IMR-90 (cell line): ENCODE measurements at places on chromosomes 11 and 22. TPM values are rescaled to one million over a fixed set of nuclear protein-coding genes. Genes with fewer than 3 reads are reported as not detected.
A peak's percentile ranks its signal among the peaks of the same experiment; 100 is the strongest.

The GP1BB gene
- 0.18 and 0.28 TPM in 2 replicates for total RNA-seq

DNA sequence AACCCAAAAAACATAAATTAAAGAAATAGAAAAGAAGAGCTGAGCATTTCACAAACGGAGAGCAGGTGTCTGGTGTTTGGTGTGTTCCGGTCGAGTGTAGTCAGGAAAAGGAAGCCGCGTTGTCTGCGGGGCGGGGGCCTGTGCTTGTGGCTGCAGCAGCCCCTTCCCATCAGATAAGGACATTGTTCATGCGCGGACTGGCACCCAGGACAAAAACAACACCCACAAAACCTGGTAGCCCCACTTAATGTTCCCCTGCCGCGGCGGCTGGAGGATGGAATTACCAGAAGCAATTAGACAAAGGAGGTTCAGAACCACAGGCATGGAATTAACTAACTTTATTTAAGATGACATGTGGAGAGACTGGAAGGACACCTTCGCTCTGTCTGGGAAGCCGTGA, 29.9 kb downstream of the KRTAP5-5 start:
- no peak for DNase-seq

The OR56A1 gene
- total RNA-seq = not detected in 2 replicates

The GLB1L3 gene
- not detected in 2 replicates for total RNA-seq

DNA sequence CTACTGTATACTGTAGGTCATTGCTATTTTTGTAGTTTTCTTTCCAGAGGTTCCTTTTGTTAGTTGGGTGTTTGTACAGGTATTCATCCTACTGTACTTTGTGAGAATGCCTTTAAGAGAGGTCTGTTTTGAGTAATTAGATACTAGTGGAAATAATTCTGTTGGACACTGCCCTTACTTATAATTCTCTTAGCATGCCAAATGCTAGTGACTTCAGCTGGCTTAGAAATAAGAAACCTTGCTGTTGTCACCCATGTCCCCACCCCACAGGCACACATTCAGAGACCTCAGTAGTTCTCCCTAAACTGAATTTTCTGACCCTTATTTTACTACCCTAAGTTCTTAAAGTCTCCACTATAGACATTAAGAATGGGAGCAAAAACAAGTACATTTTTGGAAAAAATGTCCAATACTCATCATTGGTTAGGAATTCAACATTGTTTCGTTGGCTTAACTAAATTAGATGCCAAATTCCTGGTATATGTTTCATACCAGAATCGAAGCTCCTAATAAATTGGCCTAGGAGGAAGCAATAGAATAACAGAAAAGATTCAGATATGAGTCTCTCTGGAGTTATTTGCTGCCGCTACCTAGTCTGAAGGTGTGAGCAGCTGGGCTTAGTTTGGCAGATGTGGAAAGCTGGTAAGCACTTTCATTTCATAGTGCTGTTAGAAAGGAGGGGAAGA, 28.4 kb downstream of the ZNF143 start:
- DNase-seq = peak; percentile 72

- DNase-seq = no peak
Observed at GRCh38 chr11:16999116-16999515, 15.1 kb downstream of the PLEKHA7 start.

GRCh38 chr22:45776313-45776585, 104.6 kb downstream of the ATXN10 start:
- no peak for DNase-seq

The TBX1 gene
- total RNA-seq = not detected in 2 replicates

DNA sequence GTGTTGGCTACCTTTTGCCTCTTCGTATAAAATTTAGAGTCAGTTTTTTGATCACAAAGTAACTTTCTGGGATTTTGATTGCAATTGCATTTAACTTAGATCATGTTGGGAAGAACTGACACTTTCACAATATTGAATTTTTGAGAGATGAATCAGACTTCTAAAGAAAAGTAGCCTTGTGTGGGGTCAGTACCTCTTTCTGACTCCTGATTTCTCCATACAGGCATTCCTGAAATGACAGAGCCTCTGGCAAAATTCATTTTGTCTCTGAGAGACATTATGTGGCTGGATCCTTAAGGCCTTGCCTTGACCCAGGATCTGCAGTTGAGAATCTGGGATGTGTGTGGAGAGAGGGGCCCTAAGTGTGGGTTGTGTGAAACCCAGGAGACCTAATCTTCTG, 37.8 kb downstream of the PPFIBP2 start:
- peak; percentile 43 for DNase-seq

GRCh38 chr22:26169315-26170111, at the start of gene SEZ6L:
Gene SEZ6L, plus strand, starts transcription at chr22:26169462. Its CDS starts 208 bp downstream, at chr22:26169670.
- DNase-seq = no peak

The TSGA10IP gene
- under 0.01 TPM in 1 of 2 replicates, not detected in the other for total RNA-seq

DNA sequence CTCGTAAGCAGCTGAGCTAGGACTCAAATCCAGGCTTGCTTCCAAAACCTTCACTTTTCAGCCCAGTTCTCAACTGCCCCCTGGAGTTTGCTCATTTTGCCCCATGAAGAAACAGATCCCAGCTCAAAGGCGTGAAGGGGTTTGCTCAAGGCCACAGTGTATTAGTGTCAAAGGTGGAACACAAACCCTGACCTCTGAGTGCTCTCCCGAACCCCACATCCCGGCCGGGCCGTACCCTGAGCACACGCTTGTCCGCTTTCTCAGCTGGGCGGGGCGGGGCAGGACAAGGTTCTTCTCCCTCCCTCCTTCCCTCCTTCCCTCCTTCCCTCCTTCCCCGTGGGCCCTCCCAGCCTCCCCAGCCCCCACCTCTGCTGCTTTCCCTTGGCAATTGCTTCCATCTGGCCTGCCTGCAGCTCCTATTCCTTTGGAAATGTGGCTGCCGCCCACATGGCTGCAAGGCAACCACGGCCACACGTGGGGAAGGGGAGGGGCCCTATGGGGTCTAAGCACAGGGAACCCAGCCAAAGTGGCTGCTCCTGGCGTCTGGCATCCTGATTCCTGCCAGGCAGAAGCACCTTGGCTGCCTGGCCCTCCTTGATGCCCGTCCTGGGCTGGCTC, 4.1 kb downstream of the ST3GAL4 start:
- peak; percentile 37 for DNase-seq

- DNase-seq = no peak
Observed at GRCh38 chr22:17380359-17381087, 11.3 kb downstream of the CECR2 start.

DNA sequence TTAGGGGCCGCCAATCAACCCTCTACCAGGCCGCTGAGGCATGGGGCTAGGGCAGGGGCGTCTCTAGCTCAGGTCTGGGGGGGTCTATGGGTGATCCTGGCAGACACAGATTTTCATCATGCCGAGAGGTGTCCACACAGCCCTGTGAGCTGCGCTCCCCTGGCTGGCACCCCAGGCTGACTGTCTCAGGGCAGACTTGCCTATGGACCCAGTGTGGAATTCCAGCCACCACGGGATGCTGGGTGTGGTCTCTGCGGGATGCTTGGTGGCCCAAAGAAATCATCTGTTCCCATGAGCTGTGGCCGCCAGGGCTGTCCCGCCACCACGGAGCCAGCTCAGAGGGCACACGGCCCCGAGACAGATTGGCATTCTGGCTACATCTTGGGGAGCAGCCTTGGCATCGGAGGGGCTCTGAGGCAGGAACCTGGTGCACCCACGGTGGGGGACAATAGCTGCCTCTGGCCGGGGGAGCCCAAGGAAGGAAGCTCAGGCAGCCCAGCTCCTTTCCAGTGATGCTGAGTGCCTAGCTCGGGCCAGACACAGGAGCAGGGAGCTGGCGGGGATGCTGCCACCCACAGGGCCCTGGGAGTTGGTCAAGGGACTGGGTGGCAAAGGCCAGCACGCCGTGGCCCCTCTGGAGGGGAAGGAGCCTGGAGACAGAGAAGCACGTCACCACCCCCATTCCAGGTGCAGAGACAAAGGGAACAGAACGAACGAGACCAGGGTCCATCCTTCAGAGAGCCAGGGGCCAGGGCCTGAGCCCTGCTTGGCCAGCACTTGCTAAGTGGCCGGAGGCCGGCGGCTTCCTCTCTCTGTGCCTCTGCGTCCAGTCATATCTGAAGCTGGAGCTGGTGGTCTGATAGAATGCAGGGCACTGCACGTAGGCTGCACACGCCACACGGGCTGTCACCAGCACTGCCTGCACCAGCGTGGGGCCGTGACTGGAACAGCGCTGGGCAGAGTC, 64.4 kb upstream of the FGF3 start:
- no peak for DNase-seq

GRCh38 chr11:61027141-61027840, 55.8 kb downstream of the CD6 start:
- no peak for DNase-seq

The SLC37A2 gene
- total RNA-seq = 0.72 and 0.83 TPM in 2 replicates

GRCh38 chr11:105315287-105315686, 175.7 kb upstream of the CARD18 start:
- no peak for DNase-seq

The CCDC117 gene
- 7.0 and 15.6 TPM in 2 replicates for total RNA-seq

GRCh38 chr22:44329179-44329796, 16.5 kb upstream of the SHISAL1 start:
- peak; percentile 27 for DNase-seq

DNA sequence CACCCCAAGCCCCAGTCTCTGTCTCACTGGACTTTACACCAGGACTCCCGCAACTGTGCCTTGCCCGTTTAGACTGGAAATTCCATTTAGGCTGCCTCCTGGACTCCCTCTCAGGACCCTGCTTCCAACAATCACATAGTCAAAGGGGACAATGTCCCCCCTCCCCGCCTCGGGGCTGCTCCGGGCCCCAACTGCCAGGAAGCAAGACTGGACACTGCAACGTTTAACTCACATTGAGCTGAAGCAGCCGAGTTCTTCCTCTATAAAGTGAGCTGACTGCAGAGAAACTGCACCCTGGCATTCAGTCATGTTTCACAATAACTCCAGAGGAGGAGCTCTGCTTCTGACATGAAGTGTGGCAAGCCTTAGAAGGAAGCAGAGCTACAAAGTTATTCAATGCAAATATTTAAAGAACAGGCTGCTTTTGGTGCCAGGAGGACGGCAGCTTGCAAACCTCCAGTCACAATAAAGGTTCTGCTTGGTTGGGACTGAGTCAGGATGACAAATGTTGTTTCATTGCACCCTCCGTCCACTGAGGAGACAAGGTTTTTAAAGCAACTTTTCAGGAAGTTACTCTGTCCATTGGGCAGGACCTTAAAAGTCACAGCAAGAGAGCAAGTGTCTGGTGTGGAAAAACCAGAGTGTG, 19.9 kb downstream of the PACSIN2 start:
- DNase-seq = peak; percentile 94

The MIOX gene
- total RNA-seq = not detected in 2 replicates

DNA sequence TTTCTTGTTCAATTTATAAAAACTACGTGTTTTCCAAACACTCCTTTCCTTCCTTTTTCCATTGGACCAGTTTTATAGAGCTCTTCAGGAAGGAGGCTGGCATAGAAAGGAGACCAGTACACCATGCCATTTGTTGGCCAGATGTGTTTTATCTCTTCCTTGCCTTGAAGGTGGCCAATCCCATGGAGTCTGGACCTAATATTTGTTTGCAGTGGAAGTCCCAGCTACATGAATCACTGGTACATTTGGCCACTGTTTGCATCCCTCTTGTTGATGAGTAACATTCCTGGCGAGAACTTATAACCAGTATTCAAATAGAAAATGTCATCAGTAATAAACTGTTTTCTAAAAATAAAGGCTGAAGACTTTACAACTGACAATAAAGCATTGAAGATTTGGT, 110.2 kb downstream of the ANO3 start:
- peak; percentile 17 for DNase-seq

The C22orf15 gene
- 1.7 and 2.3 TPM in 2 replicates for total RNA-seq

DNA sequence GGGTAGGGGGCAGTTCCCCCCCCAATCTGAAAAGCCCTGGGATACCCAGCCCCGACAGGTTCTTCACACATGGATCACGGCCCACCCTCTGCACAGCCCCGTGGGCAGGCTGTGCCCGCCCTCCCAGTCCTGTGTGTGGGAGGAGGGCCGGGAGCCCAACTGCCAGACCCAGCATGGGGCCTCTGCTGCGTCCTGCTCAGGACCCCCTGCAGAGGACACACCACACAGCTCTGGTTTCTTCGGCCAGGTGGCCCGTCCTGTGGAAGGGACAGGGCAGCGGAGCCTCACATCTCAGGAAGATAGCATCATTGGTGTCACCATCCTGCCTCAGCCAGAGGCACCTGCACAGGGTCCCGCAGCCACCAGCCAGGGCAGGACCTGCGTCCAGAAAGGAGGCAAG, 396.0 kb downstream of the TBC1D22A start:
- no peak for DNase-seq

GRCh38 chr22:44944883-44945601, 64.8 kb downstream of the PHF21B start:
- DNase-seq = no peak

DNA sequence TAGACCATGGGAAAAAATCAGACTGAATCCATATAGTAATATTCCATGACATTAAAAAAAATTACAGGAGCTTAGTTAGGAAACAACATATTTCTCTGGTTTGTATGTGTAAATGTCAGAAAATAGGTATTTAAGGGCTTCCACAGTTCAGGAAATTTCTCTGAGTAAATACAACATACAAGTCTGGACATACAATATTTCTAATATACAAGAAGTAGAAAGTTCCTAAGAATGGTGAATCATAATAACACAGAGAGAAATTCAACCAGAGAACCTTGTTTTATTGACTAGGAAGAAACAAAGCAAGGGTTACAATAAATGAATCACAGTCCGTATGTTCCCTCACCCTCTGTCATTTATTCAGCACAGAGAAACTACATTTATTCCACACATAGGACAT, 532.7 kb upstream of the FAT3 start:
- no peak for DNase-seq

DNA sequence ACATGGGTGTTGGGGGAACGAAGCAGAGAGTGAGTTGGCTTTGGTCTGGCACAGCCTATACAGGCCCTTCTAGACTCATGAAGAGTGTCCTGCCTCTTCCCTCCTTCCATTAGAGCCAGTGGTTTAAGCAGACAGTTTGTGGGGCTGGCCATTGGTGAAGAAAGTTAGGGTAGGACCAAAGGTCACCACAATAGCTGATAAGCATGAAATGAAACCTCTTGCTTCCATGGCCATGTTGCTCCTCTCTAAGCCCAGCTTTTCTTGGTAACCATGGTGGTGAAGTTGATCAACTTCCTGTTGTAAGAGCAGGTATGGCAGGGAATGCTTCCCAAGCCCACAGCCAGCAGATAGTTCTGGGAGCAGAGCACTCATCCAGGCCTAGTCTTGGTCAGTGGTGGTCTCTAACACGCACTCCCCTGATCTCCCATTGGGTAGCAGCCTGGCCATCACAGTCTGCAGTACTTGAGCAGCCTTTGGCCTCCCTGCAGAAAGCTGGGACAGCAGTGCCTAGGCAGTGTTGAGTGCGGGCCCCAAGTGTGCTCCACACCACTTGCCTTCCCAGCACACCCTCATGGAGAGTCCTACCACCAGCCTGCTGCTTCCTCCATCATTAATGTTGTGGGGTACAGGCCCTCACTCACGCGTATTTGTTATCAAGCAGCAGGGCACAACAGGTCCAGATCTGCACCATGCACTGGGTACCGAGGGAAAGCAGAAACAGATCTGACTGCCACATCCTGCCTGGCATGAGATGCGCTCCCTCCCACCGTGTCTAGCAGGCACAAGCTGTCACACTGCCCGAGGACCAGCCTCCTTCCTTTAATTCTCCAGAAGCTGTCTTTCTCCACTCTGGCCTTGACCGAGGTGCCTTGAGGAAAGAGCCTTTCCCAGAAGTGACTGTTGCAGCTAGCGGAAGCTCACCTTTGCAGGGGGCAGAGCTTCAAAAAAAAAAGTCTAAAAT, 65.8 kb upstream of the SUSD2 start:
- DNase-seq = no peak
